ENCODE measurements at places on chromosomes 4 and X. TPM values are rescaled to one million over a fixed set of nuclear protein-coding genes. Genes with fewer than 3 reads are reported as not detected.

GRCh38 chrX:97691901-97692455, 808.3 kb downstream of the RPA4 start:
- no peak for DNase-seq

DNA sequence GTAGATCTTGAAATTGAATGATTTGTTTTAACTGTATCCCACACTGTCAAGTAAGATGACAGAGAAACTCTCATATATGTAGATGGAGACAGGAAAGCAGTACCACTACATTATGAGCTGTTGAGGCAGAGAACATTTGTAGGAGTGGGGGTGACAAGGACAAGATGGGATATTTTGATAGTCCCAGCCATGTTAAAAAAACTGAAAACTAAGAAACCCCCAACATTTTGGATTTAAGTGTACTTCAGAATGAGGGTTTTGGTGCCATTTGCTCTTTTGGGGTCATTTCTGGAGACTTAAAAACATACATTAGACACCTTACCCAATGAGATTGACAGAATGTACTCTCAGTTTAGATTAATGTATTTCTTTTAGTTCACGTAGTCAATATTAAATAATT, 149.9 kb upstream of the SLC4A4 start:
- DNase-seq: no peak

- DNase-seq: no peak
Measured at GRCh38 chr4:1187182-1187581, 14.8 kb upstream of the SPON2 start.

MED12 gene
- 18.1 TPM for total RNA-seq

- DNase-seq: no peak
Measured at GRCh38 chrX:71214604-71215337, 8.3 kb upstream of the GJB1 start.

PRPS2 gene
- total RNA-seq: 55.9 TPM

DNA sequence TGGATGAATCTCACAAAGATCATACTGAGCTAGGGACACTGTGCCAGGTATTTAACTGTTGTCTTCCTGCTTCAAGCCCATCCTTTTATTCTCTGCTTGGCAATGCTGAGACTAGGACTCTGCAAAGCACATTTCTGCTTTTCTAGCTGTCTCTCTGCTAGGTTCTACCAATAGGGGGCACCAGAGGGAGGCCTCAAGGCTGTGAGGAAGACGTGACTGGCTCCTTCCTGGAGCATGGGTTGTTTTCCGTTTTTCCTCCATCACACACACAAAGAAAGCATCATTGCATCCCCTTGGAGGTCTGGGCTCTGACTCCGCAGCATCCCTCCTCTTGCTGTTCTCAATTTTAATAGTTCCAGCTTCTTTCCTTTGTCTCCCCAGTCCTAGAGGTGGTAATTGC, 10.9 kb upstream of the DCTD start:
- DNase-seq: no peak

GRCh38 chrX:130874751-130875150, 28.3 kb downstream of the ENOX2 start:
- DNase-seq: no peak

GRCh38 chr4:153539422-153539821, 73.3 kb downstream of the TMEM131L start:
- DNase-seq: no peak

NDST4 gene
- total RNA-seq: 0.06 TPM
